ENCODE measurements at places on chromosomes 11 and 22.
A peak's percentile ranks its signal among the peaks of the same experiment; 100 is the strongest.

DNA sequence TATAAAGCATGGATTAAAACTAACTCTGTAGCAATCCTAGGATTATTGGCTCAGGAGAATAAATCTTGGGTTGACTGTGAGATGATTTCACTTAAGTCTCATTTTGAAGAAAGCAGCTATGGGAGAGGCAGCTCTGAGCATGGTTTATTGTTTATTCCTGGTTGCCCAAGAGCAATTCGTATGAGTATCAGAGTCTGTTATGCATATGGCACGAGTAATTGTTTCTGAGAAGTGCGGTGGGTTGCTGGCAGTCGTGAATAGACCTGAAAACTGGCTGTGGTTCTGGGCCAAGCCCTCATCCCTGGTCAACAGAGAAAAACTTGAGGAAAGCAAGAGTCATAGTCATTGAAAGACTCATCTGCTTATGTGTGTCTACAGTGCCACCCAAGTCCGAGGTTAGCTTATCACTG, 26.8 kb downstream of the DIXDC1 start:
- DNase-seq, result no peak

GRCh38 chr11:9089061-9089460, 2.3 kb downstream of the SCUBE2 start:
- no peak for DNase-seq

GRCh38 chr11:33514079-33514925, 186.3 kb downstream of the C11orf91 start:
- no peak for DNase-seq

DNA sequence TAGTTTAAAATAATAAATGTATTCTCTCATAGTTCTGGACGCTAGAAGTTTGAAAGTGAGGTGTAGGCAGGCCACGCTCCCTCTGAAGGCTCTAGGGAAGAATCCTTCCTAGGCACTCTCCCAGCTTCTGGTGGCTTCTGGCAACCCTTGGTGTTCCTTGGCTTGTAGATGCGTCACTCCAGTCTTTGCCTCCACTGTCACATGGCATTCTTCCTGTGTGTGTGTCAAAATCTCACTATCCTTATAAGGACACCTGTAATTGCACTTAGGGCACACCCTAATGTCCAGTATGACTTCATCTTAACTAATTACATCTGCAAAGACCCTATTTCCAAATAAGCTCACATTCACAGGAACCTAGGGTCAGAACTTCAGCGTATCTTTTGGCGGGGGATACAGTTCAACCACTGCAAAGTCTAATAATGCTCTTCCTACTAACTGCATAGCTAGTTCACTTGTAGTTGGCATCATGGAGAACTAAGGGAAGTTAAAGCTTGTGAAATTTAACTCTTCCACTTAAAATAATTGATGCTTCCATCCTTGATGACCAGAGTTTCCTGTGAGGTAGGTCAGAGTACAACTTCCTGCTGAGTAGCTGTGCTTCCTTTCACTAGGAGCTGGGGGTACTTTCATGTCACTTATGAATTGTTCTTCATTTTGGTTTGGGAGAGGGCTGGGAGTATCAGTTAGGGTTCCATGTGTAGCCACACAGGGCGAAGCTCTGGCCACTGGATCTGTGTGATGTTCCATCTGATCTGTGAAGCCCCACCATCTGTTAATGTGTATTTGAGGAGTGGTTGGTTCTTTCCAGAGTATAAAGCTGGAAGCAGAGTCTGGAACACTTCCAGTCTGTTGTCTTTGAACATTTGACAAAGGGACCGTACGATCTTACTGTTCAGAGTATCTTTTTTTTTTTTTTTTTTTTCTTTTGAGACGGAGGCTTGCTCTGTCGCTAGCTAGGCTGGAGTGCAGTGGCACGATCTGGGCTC, 10.5 kb downstream of the YWHAH start:
- DNase-seq, result no peak

- DNase-seq, result no peak
Measured at GRCh38 chr11:83677730-83678129, 391.6 kb upstream of the CCDC90B start.

DNA sequence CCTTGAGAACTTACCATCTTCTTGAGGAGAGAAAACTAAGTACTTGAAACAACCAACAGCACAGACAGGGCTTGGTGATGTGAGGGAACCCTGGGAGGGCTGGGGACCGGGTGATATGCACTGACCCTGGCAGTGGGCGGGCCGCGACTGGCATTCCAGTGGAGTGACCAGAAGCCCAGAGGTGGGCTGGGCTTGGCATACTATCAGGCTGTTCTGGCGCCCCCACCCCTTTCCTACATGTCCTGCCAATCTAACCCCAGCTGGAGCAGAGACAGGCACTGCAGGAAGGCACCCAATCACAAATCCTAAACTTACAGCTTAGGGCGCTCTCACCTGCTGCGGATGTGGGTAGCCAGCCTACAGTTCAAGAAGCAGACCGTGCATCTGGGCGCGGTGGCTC, 54.0 kb upstream of the GCAT start:
- no peak for DNase-seq

GRCh38 chr11:103849366-103849765, 187.1 kb upstream of the DDI1 start:
- DNase-seq, result no peak

DNA sequence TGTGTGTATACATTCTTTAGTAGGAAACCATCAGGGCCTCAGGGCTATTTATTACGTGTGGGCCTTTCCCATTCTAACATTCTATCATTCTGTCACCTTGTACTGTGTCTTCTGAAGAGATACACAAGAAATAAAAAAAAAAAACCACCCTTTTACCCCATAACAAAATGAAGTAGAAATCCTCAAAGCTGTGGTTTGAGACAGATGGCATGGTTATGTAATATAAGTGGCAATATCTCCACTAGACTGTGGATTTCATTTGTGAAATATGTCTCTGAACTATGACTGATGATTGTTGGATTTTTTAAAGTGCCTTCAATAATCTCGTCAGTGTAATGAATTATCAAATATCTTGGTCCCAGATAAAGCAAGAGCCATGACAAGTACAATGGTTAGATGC, 150.0 kb upstream of the BLID start:
- no peak for DNase-seq

GRCh38 chr11:66844496-66845142, 1.4 kb downstream of the RCE1 start:
- DNase-seq, result no peak

GRCh38 chr22:33470456-33470855, 412.3 kb upstream of the SYN3 start:
- no peak for DNase-seq

DNA sequence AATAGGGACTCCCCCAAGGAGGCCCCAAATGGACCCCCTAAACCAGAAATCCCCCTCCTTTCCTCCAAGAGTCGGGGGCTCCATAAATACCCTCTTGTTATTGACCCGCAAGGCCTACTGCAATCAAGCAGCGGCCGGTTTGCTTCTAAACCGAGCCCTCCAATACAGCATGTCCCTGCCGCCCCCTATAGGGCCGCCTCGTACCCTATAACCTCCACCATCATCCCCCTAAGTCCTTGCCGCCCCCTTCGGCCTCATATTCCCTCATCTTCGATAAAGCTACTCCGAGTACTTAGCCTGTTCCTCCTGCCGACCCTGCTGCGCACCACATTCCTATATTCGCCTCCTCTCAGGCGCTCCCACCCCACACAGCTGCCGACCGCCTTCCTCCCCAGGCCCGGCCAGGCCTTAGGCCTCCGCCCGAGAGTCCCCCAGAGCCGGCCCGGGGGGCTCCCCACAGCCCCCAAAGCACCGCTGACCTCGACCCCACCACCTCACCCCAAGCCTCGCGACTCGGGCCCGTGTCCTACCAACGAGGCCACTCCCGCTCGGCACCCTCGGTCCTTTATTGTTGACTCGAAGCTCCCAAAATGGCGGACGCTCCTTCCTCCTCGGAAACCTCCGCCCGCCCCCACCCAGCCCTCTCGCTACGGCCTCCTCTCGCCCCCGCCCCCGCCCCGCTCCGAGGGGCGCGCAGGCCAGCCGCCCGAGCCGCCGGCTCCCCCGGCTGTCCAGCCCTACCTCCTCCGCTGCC, 430 bp downstream of the DDX6 start:
- DNase-seq, result peak; percentile 71

DNA sequence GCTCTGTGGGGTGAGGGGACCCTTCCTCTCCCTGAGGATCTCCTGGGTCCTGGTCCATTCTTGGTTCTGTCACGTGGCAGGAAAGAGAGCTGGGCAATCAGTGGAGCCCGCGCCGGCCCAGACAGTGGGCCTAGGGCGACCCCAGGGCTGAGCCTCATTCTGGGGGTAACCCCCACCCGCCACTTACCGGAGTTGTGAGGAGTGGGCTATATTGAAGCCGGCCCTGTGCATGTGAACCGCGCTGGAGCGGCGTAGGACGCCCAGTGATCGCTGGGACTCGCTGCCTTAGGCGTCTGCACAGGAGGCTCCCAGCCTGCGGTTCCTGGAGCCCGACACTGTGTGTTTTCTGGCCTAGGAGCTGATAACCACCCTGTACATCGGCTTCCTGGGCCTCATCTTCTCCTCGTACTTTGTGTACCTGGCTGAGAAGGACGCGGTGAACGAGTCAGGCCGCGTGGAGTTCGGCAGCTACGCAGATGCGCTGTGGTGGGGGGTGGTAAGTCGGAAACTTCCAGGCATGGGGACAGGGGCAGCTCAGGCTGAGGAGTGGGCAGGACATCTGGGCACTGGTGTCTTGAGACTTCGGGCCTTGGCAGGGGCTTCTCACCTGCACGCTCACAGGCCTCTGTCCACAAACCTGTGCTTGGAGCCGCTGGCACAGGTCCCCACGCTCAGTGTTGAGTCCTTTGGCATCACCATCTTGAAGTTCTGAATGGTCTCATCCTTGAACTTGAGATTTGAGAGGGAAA, 127.1 kb downstream of the KCNQ1OT1 start:
- no peak for DNase-seq

DNA sequence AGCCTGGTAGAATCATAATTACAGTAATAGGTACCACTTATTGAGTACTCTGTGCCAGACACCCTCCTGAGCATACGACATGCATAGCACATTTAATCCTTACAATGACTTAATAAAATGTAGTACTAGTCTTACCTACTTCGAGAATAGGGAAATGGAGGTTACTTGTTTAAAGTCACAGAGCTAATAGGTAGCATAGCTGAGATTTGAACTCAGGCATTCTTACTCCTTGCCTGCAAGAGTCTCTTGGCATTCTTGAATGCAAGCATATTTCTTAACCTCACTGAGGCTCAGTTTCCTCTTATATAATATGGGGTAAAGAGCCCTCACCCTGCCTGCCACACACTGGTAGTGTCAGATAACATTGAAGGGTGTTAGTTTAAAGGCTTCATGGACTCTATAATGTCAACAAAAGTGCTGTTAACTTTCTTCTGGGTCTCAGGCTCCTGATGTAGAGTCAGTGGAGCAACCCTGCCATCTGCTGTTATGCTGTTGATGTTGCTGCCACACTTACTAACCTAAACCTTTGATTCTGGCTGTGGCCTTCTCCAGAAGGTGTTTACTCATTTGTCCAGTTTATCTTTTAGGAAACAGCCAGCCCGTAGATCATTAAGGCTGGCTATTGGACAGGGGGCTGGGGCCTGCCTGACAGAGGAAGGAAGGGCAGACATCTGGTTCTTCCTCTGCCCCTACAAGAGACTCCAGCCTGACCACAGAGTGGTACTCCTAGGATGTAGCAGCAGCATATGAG, 18.9 kb downstream of the LIMK2 start:
- DNase-seq, result no peak
